ENCODE measurements at places on chromosomes 2 and 18.

DNA sequence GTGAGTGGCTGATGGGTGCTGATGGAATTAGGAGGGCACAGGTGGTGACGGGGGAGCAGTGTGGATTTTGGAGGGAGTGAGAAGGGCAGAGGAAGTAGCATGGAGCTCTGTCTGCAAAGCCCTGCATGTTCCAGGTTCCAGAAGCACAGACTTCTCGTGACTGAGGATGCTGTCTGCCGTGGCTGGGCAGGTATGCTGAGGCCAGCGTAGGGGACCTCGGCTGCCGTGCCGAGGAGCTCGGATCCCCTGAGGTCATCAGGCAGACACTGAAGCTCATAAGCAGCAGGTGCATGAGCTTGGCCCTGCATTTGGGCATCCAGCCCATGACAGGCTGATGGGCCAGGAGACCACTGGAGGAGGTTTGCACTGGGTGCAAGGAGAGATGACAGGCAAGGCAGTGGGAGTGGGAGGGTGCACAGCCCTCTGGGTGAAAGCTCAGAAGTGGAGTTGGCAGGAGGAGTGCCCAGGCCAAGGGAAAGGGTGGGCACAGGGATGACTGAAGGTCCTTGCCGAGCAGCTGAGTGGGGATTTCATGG is 215.3 kb downstream of the SH3RF3 start:
- no peak for DNase-seq

DNA sequence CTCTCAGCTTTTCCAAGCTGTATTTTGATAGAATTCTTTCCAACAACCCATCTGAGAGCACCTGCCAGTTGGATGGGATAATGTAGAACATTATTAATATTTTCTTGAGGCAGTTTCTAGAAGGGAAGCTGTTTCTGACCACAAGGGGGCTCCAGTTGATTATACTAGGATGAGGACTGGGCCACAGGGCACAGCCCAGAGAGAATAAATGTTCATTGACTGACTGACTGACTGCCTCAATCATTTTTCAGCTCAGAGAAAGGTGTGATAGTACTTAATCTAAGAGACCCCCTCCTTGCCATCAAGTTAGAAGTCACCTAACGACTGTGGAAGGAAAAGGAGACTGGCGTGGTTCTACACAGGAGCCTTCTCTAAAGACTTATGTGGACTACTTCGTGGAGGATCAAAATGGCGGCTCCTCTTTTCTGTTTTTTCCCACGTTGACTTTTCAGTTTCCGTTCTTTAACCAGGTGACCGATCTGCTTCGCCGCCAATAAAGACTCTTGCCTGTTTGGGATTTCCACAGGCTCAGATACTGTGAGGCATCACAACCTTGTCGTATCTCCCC is 31.9 kb upstream of the CREG2 start:
- peak; percentile 38 for DNase-seq

DNA sequence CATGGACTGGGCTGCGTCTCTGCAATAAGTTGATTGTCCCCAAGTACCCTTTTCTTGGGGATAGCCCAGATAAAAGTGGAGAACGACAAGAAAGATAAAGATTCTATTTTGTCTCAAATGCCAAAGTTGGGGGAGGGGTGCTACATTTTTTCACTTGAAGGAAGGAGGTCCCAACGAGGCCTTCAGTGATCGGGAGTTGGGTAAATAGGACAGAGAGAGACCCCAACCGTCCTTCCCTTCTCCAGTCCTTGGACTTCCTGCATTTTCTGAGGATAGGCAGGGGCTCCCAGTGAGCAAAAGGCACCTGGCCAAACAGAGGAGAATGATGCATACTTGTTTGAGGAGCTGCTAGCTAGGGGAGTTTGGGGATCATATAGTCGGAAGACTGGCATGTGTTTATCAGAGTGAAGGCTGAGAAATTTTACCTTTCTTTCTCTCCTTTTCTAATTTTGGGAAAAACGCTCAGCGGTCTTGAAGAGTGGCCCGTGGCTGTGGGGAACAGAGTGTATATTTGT is 3.5 kb upstream of the EN1 start:
- DNase-seq: no peak

DNA sequence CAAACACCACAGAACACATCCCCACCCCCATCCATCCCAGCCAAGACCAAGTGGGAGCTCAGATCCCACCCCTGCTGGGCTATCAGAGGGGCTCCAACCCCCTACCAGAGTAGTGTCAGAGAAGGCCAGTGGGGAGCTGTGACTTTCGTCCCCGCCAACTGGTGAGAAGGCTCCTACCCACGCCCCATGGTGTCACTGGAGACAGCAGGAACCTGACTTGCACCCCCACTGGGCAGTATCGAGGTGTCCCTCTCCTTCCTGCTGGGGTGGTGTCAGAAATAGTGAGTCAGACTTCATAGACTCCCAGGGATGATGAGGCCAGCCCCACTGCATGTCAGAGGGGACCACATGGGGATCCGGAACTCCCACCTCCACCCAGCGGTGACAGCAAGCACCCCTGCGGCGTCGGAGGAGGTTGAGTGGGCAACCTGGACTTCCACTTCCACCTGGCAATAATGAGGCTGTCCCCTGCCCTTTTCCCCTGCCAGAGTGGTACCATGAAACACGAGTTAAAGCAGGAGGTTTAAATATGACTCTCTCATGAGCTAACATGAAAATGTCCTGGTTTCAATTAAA is 106.7 kb downstream of the CTIF start:
- DNase-seq: no peak

- DNase-seq: no peak
Measured at GRCh38 chr2:241491549-241492173, 16.7 kb downstream of the STK25 start.
